D341Med (cell line): ENCODE measurements at places on chromosomes 2 and 18.

- DNase-seq = no peak
Observed at GRCh38 chr2:189657867-189658266, 3.4 kb upstream of the ASNSD1 start.

GRCh38 chr2:136284226-136285119 is 166.5 kb upstream of the CXCR4 start:
- no peak for DNase-seq

DNA sequence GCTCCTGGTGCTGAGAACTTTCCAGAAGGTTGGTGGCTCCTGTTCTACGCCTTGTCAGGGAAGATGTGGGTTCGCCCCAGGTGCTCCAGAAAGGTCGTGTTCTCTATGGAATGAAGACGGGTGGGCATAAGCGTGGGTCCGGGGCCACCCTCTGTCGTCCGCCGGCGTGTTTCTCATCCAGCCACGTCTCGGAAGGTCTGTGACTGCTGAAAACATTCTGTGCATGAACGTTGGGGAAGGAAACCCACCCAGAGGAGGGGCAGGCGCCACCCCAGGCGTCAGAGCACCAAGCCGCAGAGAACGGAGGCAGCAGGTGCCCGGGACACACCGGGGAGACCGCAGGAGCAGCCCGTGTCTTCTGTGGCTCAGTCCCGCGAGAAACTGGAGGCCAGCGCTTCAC is 118.2 kb downstream of the RTP5 start:
- no peak for DNase-seq

DNA sequence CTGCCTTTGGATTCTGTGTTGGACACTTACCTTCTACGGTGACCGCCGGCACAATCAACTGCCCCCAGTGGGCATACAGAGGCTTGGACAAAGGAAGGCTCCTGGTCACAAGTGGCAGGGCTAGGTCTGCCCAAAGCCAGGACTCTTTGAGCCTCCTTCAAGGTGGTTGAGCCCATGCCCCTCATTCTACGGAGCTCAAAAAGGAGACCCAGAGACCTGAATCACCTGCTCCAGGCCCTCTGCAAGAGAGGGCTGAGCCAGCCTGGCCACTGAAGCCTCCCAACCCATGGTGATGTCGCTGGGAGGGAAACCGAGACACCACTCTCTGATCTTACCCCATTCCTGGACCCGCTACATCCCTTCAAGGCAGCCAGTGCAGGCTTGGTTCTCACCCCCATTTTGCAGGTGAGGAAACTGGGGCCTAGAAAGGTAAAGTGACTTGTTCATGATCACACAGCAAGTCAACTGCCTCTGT is 87.9 kb downstream of the INHBB start:
- no peak for DNase-seq

DNA sequence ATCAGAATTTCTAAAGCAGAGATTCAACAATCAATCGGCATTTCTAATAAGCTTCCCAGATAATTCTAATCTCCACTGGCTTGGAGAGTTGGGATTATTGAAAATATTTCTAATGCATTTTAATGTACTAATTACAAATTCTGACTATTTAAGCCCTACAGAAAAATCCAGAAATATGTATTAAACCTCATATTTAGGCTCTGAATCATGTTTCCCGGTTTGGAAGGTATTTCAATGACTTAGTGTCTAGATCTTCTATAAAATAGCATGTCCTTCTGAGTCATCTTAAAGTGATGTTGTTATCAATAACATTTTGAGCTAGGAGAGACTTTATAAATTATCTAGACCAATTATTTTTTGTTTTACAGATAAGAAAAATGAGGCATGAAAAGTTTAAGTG is 258.8 kb upstream of the NRXN1 start:
- DNase-seq = no peak

DNA sequence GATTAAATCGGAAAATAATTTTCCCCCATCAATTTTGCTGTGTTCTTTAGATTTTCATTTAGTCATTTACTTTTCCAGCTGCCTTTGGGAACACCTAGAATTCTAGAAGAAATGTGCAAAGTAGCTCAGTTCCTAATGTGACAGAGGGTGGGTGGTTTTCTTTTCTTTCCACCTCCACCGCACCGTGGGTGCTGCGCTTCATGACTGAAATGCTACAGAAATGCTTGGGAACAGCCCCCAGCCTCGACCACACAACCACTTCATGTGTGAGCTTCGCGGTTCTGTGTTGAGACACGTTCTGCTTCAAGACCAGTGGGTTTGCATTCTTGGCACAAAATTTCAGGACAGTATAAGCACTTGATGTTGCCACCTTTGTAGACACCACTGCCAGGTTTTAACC is 30.9 kb downstream of the E2F6 start:
- no peak for DNase-seq

DNA sequence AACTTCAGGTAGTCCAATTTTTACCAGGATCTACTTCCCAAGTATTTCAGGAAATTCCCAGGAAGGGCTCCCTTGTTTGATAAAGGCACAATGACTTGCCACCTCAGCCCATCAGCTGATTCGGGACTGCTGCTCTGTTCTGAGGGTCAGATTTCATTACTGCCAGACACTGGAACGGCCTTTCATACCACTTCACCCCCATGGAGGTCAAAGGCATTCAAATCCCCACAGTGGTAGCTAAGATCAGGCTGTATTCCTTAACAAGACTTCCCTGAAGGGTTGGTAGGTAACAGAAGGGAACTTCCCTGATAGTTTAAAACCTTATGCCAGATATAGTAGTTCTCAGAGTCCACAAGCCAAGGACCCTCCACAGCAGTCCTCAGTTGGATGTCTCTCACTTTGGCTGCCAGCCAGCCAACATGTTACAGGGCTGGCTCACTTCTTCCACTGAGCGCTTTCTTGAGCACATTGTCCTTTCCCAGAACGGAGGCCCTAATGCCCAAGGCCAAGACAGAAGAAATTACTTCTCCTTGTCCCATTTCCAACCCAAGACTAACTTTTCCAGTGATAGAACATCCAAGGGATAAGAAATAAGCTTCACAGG is 40.0 kb upstream of the GLS start:
- DNase-seq = no peak

DNA sequence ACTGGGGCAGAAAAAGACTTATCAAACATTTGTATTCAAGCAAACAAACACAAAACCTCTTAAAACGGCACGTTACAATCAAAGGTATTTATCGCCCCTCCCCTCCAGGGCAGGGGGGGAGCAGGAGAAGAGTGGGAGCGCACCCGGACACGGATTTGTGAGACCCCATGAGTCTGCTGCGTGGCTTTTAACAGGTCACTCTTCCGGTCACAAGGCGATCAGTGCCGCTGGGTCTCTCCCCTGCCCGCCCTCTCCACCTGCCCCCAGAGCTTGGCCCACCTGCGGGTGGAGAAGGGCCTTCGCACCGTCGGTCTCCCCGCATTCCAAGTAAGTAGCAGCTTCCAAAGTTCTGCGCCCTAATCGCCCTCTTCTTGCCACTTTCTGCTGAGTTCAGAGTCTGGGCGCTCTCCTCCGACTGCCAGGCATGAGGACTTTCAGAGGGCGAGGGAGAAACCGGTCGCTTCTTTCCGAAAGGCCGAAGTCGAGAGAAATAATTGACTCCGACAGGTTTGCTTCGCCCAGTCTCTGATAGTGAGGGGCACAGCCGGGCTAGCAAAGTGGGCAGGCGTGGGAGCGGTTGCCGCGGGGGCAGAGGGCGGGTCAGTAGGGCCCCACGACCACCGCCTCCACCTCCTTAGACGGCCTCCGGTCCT is 800 bp downstream of the RPRM start:
- peak; percentile 25 for DNase-seq

GRCh38 chr18:24208270-24209035 is 69.6 kb downstream of the CABYR start:
- no peak for DNase-seq

DNA sequence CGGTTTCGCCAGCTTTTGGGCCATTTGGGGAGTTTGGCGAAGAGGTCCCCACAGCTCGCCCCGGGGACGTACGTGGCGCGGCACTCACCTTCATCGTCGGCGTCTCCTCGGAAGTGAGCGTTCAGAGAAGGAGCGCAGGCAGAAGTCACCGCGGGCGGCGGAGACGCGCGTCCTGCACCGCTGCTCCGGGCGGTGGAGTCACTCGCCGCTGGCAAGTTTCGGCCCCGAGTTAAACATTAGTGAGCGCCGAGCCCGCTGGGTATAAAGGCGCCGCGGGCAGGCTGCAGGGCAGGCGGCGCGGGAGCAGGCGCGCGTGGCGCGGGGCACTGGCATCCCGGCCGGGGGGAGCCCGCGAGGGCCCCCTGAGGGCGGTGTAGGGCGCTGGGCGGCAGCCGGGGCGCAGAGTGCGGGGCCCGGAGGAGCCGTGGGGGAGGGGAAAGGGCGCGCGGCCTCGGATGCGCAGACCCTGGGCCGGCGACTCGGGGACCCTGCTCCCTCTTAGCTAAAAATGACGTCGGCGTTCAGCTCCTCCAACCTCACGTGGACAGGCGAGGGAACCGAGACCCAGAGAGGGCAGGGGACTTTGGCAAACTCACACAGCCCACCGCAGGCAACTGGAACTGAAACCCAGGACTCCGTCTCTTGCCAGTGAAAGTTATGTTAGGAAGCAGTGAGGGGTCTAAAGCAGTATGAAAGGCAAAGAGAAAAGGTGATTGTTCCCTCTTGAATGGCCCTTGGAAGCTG is at the start of gene DPP4:
DPP4 (minus strand) TSS at position 328 of the 744 bp plus-strand sequence; CDS start at position 94, 234 bp downstream.
- peak; percentile 78 for DNase-seq

GRCh38 chr18:37501136-37501535 is 64.5 kb downstream of the CELF4 start:
- no peak for DNase-seq

DNA sequence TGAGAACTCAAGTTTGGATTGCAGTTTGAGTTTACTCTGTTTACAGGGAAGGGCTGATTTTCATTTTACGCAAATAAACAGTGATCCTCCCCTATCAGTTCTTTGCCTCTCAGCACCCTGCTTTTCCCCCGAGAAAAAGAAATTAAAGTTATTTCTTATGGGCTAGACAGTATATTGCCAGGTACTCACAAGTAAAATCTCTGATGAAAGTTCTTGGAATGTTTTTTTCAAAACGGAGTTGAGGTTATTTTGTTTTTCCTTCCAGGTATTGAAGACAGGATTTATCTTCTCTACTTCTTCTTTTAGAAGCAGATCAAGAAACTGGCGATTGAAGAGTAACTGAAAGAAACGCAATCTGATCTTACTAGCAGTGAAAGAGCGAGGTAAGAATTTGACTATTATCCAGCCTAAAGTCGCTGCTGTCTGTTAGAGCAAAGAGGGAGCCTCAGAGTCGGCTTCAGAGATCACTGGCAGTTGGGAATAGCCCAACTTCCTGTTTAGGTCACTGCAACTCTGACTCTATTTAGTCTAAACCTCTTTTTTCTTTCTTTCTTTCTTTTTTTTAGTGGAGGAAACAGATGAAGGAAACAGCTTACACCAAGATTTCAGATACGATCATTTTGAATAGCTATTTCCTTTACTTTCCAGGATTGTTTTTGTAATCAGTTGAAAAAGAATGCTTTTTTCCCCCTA is at the start of gene TFPI:
TFPI (minus strand) TSS at position 425 of the 693 bp plus-strand sequence. CDS start 50,667 bp downstream, outside the sequence.
- DNase-seq = no peak

GRCh38 chr2:98026292-98026691 is 30.5 kb upstream of the TMEM131 start:
- DNase-seq = no peak

DNA sequence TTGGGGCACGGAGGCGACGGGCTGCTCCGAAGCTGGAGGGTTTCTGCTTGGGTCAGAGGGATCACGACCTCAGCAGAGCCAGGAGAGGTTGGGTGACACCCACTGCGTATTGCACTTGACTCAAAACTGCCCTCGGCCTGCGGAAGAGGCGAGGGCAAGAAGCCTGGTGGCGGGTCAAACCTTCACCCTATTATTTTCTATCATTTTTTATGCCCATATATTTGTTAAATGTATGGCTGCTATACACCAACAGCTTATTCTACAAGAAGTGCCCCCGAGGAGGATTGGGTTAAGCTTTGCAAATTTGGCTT is 12.6 kb upstream of the SATB2 start:
- no peak for DNase-seq

GRCh38 chr2:207766697-207767460 is 2.8 kb downstream of the FZD5 start:
- no peak for DNase-seq

- no peak for DNase-seq
Observed at GRCh38 chr2:200222791-200223190, 83.7 kb upstream of the SPATS2L start.

- DNase-seq = peak; percentile 44
Observed at GRCh38 chr2:218734190-218734975, 23.7 kb downstream of the TTLL4 start.

DNA sequence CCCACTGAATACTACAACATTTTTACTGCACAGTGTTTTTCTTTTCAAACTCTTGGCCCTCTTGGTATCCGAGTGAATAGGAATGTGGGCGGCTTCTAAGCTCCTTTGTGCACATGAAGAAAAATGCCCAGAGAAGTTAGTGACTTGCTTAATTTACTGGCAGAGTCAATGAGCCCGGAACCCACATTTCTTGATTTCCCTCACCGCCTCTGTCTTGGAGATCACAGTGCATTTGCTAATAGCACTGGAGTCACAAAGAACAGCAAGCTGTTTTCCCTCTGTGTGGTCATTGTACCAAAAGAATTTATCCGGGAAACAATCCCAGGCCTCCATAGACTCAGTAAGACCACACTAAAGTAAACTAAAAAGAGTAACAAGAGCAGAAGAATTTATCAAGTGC is 18.9 kb downstream of the STON1 start:
- no peak for DNase-seq

GRCh38 chr2:240412211-240412861 is 23.1 kb upstream of the GPC1 start:
- DNase-seq = no peak

DNA sequence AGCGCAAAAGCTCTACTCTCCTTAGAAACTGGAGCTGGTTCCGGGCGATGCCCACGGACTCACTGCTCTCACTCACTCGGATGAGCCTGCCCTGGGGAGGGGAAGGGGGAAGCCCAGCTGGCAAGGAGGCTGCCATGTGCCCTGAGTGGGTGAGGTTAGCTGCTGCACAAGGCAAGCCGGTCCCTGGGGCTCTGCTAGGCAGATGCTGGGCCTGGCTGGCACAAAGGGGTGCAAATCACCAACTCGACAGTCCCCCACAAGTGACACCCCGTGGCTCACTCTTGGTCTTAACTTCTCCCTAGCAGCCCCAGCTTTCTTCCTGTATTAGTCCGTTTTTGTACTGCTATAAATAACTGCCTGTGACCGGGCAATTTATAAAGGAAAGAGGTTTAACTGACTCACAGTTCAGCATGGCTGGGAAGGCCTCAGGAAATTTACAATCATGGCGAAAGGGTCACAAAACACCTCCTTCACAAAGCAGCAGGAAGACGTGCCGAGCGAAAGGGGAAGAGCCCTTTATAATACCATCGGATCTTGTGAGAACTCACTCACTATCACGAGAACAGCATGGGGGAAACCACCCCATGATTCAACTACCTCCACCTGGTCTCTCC is 33.2 kb downstream of the ADCY3 start:
- DNase-seq = no peak

DNA sequence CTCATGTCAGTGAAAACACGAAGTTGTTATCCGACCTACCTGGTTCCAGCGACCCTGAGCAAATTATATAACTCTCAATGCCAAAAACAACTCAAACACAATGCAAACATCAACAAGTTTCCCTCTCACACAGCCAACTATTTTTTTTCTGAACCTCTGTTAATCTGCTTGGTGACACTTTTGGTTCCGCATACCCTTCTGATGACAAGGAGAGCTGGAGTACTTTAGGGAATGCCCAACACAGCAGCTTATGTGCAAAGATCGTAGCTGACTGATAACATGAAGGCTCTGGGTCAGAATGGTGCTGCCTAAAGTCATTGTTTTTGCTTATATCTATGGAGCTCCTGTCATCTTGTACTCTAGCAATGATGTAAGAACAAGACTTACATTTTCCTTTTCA is 72.7 kb upstream of the CCDC68 start:
- DNase-seq = no peak
